ENCODE measurements at places on chromosomes 11 and 22. TPM values are rescaled to one million over a fixed set of nuclear protein-coding genes. Genes with fewer than 3 reads are reported as not detected.

Gene GAB4
- not detected for total RNA-seq

Gene SHANK2
- 0.99 TPM for total RNA-seq

Gene C11orf65
- total RNA-seq: not detected

Gene SOX10
- total RNA-seq: 0.49 TPM

Gene PANX3
- not detected for total RNA-seq
